ENCODE measurements at places on chromosomes 2 and 18. TPM values are rescaled to one million over a fixed set of nuclear protein-coding genes. Genes with fewer than 3 reads are reported as not detected.

DNA sequence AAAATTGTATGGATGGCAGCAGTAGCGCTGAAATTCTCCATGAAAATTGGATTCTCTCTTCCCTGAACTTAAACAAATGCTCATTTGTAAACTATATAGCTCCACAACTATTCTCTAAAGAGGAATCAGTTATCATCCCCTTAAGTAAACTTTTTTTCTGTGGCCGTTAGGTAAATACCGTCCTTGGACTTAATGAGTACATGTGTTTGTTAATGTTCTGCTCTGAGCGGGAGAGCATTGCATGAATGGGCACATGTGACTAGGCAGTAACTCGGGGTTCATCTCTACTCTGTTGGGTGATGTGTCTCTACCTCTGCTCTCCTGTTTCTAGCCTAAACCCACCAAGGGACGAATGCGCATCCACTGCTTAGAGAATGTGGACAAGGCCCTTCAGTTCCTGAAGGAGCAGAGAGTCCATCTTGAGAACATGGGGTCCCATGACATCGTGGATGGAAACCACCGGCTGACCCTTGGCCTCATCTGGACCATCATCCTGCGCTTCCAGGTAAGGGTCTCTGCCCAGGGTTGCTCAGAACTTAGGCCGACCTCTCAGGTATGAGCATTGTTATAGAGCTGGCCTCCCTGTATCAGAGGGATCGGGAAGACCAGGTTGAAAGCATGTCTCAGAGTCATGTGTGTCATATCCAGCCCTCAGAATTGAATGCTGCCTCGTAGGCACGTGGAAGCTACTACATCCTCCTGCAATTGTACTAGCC is 111.5 kb upstream of the EML6 start:
- no peak for DNase-seq

GRCh38 chr18:46097431-46097800 is 680 bp downstream of the ATP5F1A start:
- no peak for DNase-seq

Gene CYB5A
- total RNA-seq, result 223 TPM

Gene RIT2
- not detected for total RNA-seq

Gene HRH4
- total RNA-seq, result not detected

DNA sequence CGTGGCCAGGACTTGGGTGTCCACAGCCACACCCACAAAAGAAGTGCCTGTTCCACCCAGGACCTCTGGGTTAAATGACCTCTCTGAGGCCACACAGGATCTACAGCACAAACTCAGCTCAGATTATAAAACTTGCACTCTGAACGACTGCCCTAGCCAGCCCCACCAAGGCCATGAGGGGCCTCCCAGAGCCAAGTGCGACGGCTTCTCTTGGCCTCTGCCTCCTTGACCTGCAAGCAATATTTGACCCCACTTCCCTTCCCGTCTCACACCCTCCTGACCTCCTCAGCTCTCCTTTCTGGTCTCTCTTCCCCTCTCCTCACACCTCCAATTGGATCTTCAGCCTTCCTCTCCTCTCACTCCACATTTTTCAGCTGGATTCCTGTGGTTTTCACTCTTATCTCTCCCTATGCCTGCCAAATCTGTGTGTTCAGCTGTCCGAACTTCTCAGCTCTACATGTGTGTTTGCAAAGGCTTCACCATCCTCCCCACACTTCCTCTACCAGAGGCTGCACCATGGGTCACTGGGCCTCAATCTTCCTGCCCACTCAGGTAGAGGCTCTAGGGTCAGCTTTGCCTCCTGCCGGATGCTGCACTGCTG is 25.3 kb upstream of the STEAP3 start:
- DNase-seq, result no peak

DNA sequence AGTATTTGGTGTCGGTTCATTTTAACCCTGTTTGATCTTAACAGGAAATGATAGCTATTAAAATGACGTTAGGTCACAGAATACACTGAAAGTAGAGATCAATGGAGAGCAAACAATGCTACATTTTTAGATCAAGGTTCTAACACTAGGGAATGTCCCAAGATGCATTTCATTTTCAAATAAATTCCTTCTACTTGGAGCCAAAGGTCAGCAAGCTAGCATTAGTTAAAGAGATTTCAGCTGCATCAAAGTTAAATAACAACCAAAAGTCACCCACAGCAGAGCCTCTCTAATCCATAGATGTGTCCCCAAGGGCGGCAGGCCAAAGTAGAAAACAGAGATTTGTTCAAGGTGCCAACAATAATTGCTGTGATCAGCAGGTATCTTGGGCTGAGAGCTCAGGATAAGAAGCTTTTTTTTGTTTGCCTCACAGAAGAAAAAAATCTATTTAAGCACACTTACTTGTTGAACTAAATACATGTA is 1233.6 kb upstream of the TMEFF2 start:
- peak; percentile 10 for DNase-seq

Measured in progenitor cell of endocrine pancreas (in vitro differentiated cells).